ENCODE measurements at places on chromosomes 6 and 20.
A peak's percentile ranks its signal among the peaks of the same experiment; 100 is the strongest.

DNA sequence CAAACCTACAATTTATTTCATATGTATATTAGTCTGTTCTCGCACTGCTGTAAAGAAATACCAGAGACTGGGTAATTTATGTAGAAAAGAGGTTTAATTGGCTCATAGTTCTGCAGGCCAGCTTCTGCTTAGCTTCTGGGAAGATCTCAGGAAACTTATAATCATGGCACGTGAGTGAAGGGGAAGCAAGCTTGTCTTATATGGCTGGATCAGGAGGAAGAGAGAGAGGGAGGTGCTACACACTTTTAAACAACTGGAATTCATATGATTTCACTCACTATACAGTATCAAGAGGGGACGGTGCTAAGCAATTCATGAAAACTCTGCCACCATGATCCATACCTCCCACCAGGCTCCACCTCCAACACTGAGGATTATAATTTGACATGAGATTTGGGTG is 29.9 kb downstream of the PHACTR2 start:
- DNase-seq = no peak

- no peak for DNase-seq
These were observed 535.4 kb downstream of the EPM2A start for GRCh38 chr6:145199961-145200360.

DNA sequence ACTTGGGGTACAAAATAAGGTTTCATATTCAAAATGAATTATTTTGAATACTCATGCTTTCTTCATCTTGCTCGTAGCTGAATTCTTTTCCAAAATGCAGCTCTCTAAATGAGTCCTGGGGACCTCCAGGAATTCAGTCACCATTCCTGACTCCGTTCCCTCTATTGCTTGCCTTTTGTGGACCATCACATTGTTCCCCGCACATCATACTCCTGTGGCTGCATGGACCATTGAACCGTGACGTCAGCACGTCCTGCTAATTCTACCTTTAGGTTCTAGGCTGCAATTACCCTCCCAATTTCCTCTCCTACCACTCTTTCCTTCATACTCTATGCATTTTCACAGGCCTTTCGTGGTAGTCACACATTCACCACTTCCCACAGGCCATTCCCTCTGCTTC is 173.1 kb upstream of the ID4 start:
- no peak for DNase-seq

DNA sequence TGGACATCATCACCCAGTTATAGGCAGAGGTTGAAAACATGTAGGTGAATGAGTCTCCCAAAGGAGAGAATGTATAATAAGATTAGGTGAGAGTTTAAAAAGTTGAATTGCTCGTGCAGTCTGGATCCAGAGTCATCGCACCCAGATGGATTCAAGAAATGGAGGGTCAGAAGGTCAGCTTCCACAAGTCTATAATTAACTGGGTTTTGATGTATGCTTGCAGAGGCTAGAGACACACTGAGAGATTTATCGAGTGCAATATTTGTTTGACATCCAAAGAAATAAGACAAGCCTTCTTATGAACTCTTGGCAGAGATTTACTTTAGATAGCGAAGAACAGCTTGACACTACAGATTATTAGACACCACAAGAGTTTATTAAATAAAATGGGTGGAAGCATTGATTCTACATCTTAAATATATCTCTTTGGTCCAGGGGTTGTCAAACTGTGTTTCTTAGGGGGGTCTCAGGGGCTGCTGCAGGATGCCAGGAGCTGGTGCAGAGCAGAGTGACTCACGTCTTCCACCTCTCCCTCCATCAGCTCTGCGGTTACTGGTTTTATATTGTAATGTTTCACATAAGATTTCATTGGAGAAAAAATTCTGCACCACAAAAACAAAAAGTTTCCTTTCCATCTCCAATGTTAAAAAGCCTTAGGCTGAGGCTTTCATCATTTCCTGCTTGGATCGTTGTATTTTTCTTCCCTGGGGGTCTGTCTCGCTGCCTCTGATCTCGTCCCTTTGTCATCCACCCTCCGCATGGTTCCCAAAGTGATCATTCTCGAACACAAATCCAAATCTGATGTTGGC is 176.2 kb upstream of the AHI1 start:
- DNase-seq = no peak

DNA sequence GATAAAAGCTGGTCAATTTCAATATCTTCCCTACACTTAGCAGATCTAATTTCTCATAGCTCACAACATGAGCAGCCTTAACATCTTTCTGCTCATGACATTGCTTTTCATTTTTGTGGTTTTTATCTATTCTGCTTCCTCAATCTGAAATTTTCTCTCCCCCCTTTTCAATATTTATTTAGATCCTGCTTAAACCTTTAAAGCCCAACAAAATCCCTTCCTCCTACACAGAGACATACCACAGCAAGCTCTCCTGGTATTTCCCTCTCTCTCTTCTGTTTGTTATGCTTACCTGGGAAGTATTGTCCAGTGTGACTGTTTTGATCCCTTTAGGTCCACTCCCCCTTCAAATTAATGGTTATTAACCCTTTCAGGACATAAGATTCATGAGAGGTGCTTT is 582.5 kb downstream of the RFPL4B start:
- no peak for DNase-seq

DNA sequence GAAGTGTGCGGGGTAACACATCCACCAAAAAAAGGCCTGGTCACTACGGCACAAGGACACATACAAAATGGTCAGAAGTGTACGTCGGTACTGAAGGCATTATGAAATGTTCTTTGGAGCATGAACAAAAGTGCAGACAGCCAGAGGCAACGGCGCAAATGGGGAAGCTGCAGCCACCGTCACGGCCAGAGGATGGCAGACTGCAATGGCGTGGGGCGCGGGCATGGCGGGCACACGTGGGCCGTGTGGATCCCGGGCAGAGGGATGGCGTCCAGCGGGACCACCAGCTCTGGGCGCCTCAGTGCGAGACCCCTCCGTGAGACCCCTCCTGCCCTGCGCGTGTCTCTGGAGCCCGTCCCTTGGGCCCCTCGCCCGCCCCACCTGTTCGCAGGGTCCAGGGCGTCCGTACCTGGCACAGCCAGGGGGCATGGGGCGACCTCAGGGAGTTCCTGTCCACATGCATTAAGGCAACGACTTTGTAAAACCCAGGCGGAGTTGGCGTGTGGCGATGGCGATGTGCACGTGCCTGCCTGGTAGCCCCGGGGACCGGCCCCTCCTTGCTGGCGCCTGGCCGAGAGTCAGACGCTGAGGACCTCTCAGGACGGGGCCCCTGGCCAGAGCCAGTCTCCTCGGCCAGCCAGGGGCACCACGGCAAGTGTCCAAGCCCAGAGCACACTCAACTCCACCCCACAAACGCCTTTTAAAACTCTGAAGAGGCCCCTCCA is 39.5 kb upstream of the CHRNA4 start:
- no peak for DNase-seq

DNA sequence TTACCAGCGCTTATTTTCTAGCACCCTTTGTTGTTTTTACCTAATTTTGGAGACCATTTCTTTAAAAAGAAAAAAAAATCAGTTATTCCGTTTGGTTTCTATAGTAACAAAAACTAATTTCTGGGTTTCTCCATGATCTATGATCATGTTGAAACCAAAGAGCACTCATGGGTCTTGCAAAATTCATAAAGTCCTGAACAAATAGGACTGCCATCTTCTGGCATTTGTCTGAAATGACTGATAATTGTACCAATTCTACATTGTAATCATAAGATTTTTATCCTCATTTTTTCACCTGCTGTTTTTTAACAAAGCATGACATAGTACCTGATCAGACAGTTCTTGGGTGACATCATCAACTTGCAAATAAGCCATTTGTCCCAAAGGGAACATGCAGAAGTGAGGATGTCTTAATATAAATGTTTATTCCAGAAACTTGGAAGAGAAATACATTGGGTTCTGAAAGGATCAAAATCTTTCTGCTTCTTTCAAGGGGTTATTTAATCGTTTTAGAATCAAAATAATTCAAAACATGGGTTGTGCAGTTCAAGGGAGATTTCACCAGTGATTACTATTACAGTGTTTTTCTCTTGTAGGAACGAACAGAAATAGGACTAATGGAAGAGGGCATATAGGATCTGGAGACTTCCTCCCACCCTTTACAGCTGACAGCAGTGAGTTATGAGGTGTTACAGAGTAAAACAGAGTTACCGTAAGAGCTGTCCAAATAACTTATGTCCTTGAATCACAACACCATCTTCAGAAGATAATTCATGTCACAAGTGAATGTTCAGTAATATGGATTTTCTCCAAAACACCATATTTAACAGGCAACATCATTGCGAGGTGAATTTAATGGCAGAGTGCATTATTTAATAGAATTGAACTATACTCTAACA is 87.1 kb upstream of the GJE1 start:
- no peak for DNase-seq

- no peak for DNase-seq
These were observed 126.7 kb downstream of the AIG1 start for GRCh38 chr6:143187238-143187923.

- DNase-seq = no peak
These were observed 686 bp downstream of the GINS1 start for GRCh38 chr20:25408170-25408547.

GRCh38 chr6:52416629-52417151 is 3.5 kb upstream of the EFHC1 start:
- DNase-seq = no peak

DNA sequence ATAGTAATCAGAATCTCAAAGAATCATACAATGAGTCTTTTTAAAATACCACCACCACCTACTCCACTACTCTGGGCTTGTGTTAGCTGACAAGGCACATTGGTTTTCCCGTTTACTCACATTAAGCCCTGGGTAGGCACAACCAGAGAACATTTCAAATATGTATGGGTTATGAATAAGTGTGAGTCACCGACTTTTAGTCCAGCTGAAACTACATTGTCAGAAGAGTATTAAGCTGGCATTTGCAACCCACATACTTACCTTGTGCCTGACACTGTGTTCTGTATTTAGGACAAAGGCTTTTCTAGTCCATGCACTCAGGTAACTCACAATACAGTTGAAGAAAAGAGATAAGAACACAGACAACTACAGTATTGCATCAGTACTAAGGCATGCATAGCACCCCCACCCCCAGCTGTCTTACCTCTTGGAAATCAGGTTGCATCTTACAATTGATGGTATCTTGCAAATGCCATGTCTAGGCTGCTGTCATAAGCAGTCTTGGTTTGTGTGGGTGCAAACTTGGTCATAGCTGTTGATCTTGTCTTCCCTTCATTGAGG is 40.3 kb upstream of the AHI1 start:
- no peak for DNase-seq

DNA sequence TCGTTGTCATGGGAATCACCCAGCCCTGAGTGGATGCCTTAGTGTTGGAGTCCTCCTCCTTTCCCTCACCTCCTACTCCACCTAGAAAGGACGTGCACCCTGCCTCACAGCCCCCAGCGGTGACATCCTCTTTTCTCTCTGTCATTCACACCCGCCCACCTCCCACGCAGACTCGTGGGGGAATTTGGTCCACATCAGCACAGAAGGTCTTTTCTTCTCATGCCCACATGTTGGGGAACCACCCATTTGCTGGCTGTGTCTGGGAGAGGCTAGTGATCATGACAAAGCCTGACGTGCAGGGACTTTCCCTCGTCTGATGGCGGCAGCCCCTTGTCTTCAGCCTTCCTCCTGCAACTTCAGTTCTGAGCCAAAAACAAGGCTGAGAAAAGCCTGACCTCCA is 96.0 kb upstream of the CNKSR3 start:
- DNase-seq = peak; percentile 21

GRCh38 chr6:21305893-21306332 is 287.6 kb upstream of the SOX4 start:
- no peak for DNase-seq

- DNase-seq = no peak
These were observed 6.2 kb upstream of the TNFRSF6B start for GRCh38 chr20:63690003-63690897.

DNA sequence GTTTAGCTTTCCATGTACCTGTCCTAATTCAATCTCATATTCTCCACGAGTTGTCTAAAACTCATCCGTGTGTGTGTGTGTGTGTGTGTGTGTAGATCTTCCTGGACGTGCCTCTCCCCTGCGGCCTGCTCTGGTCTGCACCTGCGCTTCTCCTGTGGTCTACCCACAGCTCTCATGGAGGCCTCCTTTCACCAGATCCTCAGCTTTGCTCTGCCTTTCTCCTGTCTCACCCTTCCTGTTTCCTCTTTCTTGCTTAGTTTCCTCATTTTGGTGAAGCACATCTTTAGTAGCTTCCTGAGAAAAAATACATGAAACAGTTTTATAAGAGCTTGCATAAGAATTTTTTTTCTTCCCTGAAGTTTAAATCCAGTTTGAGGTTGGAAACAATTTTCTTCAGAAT is 18.1 kb downstream of the SLX4IP start:
- no peak for DNase-seq

DNA sequence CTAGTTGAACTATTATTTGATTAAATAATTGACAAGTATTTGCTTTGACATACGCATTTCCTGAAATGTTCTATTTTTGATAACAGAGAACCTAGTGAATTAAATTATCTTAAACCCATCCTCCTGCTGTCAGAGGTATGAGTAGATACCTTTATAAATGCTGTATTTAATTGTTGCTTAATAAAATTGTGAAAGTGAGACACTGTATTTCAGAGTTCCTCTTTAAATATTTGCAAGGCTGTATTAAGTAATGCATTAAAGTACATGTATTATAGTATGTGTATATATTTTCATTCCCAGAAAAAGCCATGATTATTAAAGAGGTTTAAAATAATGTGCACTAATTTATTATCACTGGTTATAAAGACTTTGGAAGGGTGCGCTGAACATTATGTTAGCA is 483.8 kb downstream of the TFAP2B start:
- no peak for DNase-seq

GRCh38 chr20:23205611-23206041 is 119.5 kb upstream of the CD93 start:
- no peak for DNase-seq

- DNase-seq = no peak
These were observed 213.5 kb upstream of the SULF2 start for GRCh38 chr20:47998736-47999135.

DNA sequence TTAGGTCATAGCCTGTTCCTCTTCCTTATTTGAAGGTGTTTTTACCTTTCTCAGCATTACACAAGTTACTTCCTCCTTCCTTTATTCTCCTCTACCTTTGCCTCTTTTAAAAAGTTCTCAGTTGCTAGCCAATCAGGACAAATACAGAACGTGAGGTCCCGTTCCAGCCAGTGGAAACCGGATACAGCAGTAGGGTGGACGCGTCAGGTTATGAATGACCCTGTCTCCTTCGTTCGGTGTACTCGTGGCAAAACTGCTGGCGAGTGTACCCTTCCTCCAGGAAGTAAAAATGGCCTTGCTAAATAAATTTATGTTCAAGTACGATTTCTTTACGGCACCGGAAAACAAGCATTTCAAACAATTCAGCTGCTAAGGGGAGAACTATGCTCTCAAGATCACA is 77.0 kb upstream of the MLN start:
- no peak for DNase-seq

- no peak for DNase-seq
These were observed 3.5 kb upstream of the NT5DC1 start for GRCh38 chr6:116096979-116097816.

GRCh38 chr20:17655865-17656479 is 26.1 kb downstream of the RRBP1 start:
- no peak for DNase-seq

DNA sequence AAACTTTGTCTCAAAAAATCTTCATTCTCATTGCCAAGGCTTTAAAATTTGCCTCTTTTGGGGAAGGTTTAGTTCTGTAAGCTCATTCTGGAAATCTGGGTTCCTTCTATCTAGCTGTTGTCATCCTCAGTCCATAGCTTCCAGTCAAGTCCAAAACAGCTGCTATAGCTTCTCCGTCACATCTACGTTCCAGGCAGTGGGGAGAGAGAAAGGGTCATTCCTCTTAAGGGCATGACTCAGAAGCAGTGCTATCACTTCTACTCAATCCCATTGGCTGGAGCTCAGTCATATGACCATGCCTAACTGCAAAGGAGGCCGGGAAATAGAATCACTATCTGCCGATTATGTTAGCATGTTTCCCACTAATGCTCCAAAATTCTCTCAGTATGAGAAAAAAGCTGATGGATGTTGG is 141.4 kb upstream of the PTPN1 start:
- DNase-seq = no peak
